ENCODE measurements at places on chromosomes 6 and 20.

DNA sequence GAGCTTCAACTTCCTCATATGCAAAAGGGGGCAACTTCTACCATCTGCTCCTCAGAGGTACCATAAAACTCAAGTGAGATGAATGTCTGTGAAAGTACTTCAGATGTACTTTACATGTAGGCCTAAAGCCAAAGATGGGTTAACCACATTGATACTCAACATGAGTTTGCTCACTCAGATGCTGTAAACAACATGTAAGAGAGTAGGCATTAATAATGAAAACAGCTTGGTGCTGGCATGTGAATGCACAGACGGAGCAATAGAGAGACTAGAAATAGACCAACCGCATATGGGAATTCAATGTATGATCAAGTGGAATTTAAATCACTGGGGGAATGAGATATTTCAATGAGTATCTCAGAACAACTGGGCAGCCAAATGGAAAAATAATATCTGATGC, 143.8 kb upstream of the CDYL start:
- no peak for DNase-seq

GRCh38 chr6:74369556-74369993, 673.6 kb downstream of the CD109 start:
- DNase-seq = no peak

GRCh38 chr6:127457456-127458064, 1.6 kb downstream of the KIAA0408 start:
- DNase-seq = peak; percentile 80

GRCh38 chr6:80437801-80438200, 331.3 kb downstream of the BCKDHB start:
- no peak for DNase-seq

GRCh38 chr6:2998998-2999617, 586 bp upstream of the NQO2 start:
- DNase-seq = no peak

DNA sequence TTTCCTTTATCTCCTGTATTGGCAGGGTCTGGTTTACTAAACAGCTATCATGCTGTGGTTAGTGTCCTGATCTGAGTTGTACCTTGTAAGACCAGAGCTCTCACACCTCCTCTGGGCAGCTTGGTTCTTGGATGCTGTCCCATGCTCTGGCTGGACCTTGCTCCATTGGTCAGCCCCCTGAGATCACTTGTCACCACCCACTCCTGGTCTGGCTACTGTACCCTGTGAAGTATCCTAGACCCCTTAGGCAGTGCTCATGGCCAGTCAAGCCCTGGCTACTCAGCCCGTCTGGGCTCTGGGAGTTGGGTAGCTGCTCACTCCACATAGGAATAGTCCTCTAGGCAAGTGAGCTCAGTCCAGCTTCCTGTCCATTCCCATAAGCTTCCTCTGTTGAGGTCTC, 31.1 kb downstream of the ADGRF4 start:
- DNase-seq = no peak

- DNase-seq = no peak
Observed at GRCh38 chr6:118606858-118607257, 44.5 kb downstream of the CEP85L start.

DNA sequence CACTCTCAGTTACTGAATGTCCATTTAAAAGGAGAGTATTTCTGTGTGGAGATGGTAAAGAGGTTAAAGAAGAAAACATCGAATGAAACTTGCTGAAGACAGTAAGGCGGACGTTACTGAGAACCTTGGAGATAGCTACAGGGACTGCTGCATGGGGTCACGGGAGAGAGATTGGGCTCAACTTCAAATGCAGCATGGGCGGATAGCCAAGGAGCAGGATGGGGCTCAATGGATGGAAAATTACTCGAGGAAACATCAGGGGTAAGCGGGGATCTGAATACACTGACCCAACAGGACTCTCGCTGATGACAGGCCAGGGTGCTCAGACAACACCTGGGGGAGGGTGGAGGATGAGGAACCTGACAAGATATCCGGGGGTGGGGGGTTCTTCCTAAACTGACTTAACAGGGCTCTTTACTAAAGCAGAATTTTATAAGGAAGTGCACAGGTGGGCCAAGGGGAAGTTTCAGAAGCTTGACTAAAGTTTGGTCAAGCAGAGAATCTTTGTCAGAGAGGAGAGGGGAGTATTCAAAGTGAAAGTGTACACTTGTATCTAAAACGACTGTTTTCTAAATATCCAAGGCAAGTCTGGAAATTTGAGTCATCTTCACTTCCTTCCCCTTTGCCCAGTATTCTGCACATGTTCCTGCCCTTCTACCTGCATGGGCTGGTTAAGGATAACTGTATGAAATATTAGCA, 22.8 kb downstream of the ECT2L start:
- DNase-seq = no peak

- no peak for DNase-seq
Observed at GRCh38 chr20:46222521-46223007, 85.7 kb downstream of the CDH22 start.

- DNase-seq = no peak
Observed at GRCh38 chr6:111555036-111555435, 50.6 kb downstream of the TRAF3IP2 start.

All from hematopoietic multipotent progenitor cell treated with erythropoietin and hydrocortisone succinate and interleukin-3 and kit ligand, for 6 days (in vitro differentiated cells).